Activated T-helper 1 cell treated with anti-CD3 and anti-CD28 coated beads, Interleukin-12 subunit alpha, Interleukin-12 subunit beta, Interleukin-2, Interleukin-4 antibody, amounts not matched to agents 30 ng/mL and 10 ng/mL and 1 ng/mL, durations not matched to agents 14 hours and 24 hours and 36 hours (primary cell): ENCODE measurements at places on chromosomes 12 and 14.
A peak's percentile ranks its signal among the peaks of the same experiment; 100 is the strongest.

- H3K4me3 ChIP-seq, result no peak overlapping the region
- no peak overlapping the region for H3K27ac ChIP-seq
- H3K4me1 ChIP-seq, result no peaks in the 10 kb centered on the region
Measured at GRCh38 chr14:105439710-105440553, 20.3 kb downstream of the MTA1 start.

DNA sequence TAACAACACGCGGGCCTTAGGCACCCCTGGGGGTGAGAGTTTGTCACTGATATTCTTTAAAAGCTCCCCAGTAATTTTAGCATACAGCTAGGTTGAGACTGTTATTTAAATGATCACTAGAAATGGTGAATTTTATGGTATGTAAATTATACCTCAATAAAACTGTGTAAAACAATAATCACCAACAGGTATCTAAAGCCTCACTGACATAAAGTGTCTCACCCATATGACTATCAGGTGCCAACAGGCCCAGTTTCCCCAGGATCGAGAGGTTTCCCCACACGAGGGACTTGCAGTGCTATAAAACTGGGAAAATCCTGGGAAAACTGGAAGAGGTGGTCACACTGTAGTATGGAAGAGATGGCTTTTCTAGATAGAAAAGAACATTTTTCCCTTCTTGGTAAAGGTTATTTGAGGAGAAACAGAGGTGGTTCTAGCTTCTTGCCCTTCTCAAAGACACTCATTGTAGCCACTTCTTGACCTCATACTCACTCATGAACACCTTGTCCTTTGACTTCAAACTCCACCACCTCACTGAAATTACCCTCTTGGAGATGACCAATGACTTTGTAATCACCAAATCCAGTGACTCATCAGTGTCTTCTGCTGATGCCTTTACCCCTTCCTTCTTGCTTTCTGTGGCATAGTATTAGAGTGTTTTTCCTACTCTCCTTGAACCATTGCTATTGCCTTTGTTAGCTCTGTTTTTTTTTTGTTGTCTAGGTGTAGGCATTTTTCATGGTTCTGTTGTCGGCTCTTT is 24.8 kb upstream of the NUBPL start:
- no peak overlapping the region for H3K27ac ChIP-seq
- H3K4me3 ChIP-seq, result no peak overlapping the region
- H3K27me3 ChIP-seq, result peaks cover 6% of the 10 kb centered on the region
- H3K4me1 ChIP-seq, result no peaks in the 10 kb centered on the region

- H3K4me3 ChIP-seq, result no peak overlapping the region
- no peaks in the 10 kb centered on the region for H3K27me3 ChIP-seq
- no peak overlapping the region for H3K27ac ChIP-seq
- peaks cover 6% of the 10 kb centered on the region for H3K4me1 ChIP-seq
Measured at GRCh38 chr14:22606380-22606779, 8.3 kb downstream of the ABHD4 start.

DNA sequence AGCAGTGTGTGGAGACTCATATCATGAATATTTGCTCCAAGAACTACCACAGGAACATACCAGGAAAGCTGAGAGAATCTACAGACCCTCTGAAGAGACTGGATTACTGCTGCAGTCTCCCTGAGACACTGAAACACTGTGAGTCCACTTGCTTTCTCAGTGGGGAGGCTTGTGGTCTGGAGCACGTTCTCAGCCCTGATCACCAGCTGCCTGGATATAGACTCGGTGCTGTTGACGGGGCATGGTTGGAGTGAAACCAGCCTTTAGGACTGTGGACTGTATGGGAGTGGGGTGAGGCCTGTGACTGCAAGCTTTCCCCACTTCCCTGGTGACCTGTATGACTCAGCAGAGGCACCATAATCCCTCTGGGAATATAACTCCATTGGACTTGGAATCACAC is 525.8 kb upstream of the FBXO33 start:
- no peaks in the 10 kb centered on the region for H3K27me3 ChIP-seq
- H3K36me3 ChIP-seq, result no peaks in the 10 kb centered on the region
- no peak for DNase-seq
- H3K4me1 ChIP-seq, result no peaks in the 10 kb centered on the region
- H3K27ac ChIP-seq, result no peak overlapping the region

- DNase-seq, result no peak
- H3K36me3 ChIP-seq, result no peaks in the 10 kb centered on the region
Measured at GRCh38 chr14:85535321-85535720, 5.4 kb downstream of the FLRT2 start.

DNA sequence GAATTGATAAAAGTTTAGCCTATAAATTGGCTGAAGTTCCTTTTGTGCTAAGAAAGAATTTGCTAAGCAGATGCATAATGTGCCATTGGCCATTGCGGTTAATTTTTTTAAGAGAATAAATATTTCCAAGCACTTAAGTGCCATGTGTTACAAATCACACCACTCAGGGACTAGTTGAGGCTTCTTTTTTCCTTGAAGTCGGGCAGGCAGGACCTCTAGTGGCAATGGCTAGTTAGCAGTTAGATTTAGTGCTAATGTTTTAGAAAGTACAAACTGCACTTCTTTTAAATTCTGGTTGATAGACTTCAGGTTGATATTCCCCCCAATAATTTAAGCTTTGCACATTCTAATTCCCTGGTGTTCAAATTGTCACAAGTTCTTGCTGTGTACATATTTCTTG is 294.3 kb downstream of the APAF1 start:
- no peak overlapping the region for H3K4me3 ChIP-seq
- H3K4me1 ChIP-seq, result no peaks in the 10 kb centered on the region
- no peak overlapping the region for H3K27ac ChIP-seq
- DNase-seq, result no peak
- peaks cover 12% of the 10 kb centered on the region for H3K27me3 ChIP-seq
- H3K36me3 ChIP-seq, result no peaks in the 10 kb centered on the region

GRCh38 chr14:49930720-49931119 is 37.8 kb downstream of the ARF6 start:
- no peak overlapping the region for H3K4me3 ChIP-seq
- H3K27me3 ChIP-seq, result no peaks in the 10 kb centered on the region
- no peak for DNase-seq
- H3K4me1 ChIP-seq, result no peaks in the 10 kb centered on the region

GRCh38 chr12:95197636-95198035 is 19.6 kb downstream of the FGD6 start:
- H3K27me3 ChIP-seq, result no peaks in the 10 kb centered on the region
- H3K4me3 ChIP-seq, result no peak overlapping the region
- H3K4me1 ChIP-seq, result peaks cover 14% of the 10 kb centered on the region

DNA sequence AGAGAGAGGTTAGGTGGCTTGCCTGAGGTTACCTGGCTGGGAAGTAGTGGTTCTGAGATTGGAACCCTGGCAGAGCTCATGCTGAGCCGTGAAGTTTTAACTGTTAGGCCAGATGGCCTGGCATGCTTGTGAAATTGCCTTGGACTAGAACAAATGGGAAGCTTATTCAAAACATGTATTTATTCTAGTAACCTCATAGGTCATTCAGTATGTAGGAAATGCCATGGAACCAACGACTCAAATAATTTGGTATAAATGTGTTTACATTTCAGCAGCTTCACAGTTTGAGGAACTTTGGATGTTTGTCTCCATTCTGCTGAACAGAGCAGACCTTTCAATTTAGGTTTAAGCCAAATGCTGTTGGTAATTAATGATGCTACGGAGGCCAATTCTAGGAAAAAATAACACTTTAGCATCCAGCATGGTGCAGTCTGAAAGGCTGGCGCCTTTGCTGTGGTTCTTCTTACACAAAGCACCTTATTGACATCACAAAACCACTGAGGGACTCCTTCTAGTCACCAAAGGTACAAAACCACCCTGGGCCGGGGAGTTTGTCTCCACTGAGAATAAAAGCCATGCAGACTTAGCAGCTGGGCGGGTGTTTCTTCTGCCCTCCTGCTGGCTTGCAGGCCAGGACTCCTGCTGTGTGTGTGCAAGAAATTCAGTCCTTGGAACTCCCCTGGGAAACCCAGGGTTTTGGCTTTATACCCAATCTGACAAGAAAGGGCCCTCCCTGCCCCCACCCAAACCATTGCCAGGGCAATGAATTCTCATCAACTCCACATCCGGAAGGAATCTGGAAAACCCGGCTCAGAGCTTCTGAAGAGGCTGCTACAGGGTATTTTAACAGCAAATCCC is 64.2 kb downstream of the ELK3 start:
- peaks cover 15% of the 10 kb centered on the region for H3K4me1 ChIP-seq
- H3K36me3 ChIP-seq, result peaks cover 20% of the 10 kb centered on the region
- no peak overlapping the region for H3K27ac ChIP-seq
- no peak for DNase-seq
- H3K4me3 ChIP-seq, result no peak overlapping the region
- H3K27me3 ChIP-seq, result no peaks in the 10 kb centered on the region

DNA sequence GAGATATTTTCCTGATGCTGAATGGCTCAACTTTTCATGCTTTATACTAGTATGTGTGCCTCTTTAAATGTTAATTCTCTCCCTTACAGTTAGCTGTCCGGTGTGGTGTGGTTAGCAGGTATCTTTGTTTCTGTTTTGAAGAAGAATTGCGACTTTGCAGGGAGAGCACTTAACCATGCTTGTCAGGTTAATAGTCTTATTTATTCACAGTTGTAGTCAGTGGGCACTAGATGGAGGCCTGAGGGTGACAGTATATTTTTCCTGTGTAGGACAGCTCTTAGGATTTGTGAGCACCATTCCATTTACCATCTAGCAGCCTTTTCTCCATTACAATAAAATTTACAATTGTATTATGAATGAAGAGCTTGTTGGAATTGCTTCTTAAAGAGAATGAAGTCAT is 34.9 kb downstream of the PDE3A start:
- DNase-seq, result no peak
- H3K36me3 ChIP-seq, result no peaks in the 10 kb centered on the region
- no peaks in the 10 kb centered on the region for H3K27me3 ChIP-seq
- H3K4me1 ChIP-seq, result no peaks in the 10 kb centered on the region
- H3K27ac ChIP-seq, result no peak overlapping the region

- no peaks in the 10 kb centered on the region for H3K4me1 ChIP-seq
- no peaks in the 10 kb centered on the region for H3K36me3 ChIP-seq
- H3K27ac ChIP-seq, result no peak overlapping the region
- DNase-seq, result no peak
- H3K27me3 ChIP-seq, result peaks cover 4% of the 10 kb centered on the region
Measured at GRCh38 chr14:100607611-100607956, 20.4 kb upstream of the BEGAIN start.

DNA sequence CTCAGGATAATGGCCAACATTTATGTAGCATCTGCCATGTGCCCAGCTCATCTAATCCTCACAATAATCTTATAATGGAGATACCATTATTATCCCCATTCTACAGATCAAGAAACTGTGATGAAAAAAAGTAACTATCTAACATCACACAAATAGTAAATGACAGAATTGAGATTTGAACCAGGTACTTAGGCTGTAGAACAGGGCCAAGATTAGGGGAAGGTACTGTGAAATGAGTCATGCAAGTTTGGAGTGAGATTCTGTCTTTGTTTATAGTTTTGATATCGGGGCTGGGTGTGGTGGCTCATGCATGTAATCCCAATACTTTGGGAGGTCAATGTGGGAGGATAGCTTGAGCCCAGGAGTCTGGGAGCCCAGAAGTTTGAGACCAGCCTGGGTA is 1.3 kb upstream of the GNPTAB start:
- H3K4me1 ChIP-seq, result peaks cover 28% of the 10 kb centered on the region
- DNase-seq, result no peak
- peaks cover 13% of the 10 kb centered on the region for H3K36me3 ChIP-seq
- no peak overlapping the region for H3K4me3 ChIP-seq
- H3K27ac ChIP-seq, result no peak overlapping the region

GRCh38 chr12:104275689-104276088 is 27.9 kb upstream of the EID3 start:
- DNase-seq, result no peak
- peaks cover 3% of the 10 kb centered on the region for H3K36me3 ChIP-seq
- peak overlapping the region; percentile 43 for H3K4me3 ChIP-seq
- H3K27ac ChIP-seq, result no peak overlapping the region

DNA sequence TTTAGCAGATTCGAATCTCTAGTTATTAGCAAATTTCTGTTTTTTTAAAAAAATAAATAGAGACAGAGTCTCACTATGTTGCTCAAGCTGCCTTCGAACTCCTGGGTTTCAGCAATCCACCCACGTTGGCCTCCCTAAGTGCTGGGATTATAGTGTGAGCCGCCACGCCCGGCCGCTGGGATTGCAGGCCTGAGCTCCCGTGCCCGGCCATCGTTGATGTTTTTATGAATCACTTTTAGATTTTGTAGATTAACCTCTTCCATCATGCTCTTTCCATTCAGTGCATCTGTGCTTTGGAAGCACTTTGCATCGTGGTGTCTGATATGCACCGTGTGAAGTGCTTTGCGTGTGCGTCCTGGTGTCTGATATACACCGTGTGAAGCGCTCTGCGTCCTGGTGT is 20.9 kb downstream of the PGAM5 start:
- no peak overlapping the region for H3K27ac ChIP-seq
- no peaks in the 10 kb centered on the region for H3K27me3 ChIP-seq
- no peaks in the 10 kb centered on the region for H3K4me1 ChIP-seq
- no peak overlapping the region for H3K4me3 ChIP-seq
- H3K36me3 ChIP-seq, result peaks cover 74% of the 10 kb centered on the region
- DNase-seq, result no peak

DNA sequence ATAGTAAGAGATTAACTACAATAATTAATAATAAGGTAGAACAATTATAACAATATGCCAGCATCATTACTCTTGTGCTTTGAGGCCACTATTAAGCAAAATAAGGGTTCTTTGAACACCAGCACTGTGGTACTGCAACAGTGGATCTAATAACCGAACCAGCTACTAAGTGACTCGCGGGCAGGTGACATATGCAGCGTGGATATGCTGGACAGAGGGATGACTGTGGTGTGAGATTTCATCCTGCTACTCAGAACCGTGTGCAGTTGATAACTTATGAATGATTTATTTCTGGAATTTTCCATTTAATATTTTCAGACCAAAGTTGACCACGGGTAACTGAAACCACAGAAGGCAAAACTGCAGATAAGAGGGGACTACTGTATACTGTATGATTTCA is 34.4 kb downstream of the BMAL2 start:
- DNase-seq, result no peak
- H3K4me3 ChIP-seq, result no peak overlapping the region
- peaks cover 1% of the 10 kb centered on the region for H3K4me1 ChIP-seq
- peaks cover 26% of the 10 kb centered on the region for H3K36me3 ChIP-seq
- H3K27ac ChIP-seq, result no peak overlapping the region

- no peak for DNase-seq
- no peak overlapping the region for H3K27ac ChIP-seq
Measured at GRCh38 chr12:40970320-40970907, 217.7 kb upstream of the PDZRN4 start.

- no peaks in the 10 kb centered on the region for H3K36me3 ChIP-seq
- no peaks in the 10 kb centered on the region for H3K27me3 ChIP-seq
- no peak for DNase-seq
- H3K27ac ChIP-seq, result no peak overlapping the region
Measured at GRCh38 chr12:30546121-30546520, 149.5 kb downstream of the IPO8 start.

- H3K4me3 ChIP-seq, result peak overlapping the region; percentile 97
- DNase-seq, result peak; percentile 1
- H3K27me3 ChIP-seq, result no peaks in the 10 kb centered on the region
- H3K36me3 ChIP-seq, result peaks cover 21% of the 10 kb centered on the region
Measured at GRCh38 chr14:63542231-63542999, 762 bp downstream of the PPP2R5E start.

DNA sequence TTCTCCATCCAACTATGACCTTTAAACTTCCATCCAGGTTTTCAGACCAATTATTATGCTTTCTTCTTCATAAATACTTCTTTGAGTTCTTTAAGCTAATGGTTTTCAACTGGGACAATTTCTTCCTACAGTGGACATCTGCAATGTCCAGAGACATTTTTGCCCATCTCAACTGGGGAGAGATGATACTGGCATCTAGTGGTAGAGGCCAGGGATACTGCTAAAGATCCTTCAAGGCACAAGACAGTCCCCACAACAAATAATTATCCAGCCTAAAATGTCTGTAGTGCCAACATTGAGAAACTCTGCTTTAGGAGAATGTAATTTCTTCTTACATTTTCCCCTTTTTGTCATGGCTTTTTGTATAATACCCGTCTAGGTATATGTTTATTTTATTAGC is 10.6 kb downstream of the TRHDE start:
- H3K36me3 ChIP-seq, result no peaks in the 10 kb centered on the region
- H3K4me3 ChIP-seq, result no peak overlapping the region
- no peak for DNase-seq
